Liver (tissue), 10 donors: ENCODE measurements at places on chromosomes 5 and 9. TPM values are rescaled to one million over a fixed set of nuclear protein-coding genes. Genes with fewer than 3 reads are reported as not detected.

The CDC14B gene
- total RNA-seq = 8.8 TPM

The FOXD4L6 gene
- total RNA-seq = 0.25 TPM

The WDR41 gene
- total RNA-seq = 21.2 TPM

The HTR4 gene
- 2.4 TPM for total RNA-seq

The LRRTM2 gene
- not detected for total RNA-seq

The SGCD gene
- total RNA-seq = 1.4 TPM

The TYRP1 gene
- 0.17 TPM for total RNA-seq

The RCL1 gene
- 121 TPM for total RNA-seq

- no peak for DNase-seq
- no peaks in the 10 kb centered on the region for H3K36me3 ChIP-seq
- H3K4me1 ChIP-seq = no peaks in the 10 kb centered on the region
- H3K4me3 ChIP-seq = no peak overlapping the region
- no peaks in the 10 kb centered on the region for H3K27me3 ChIP-seq
Measured at GRCh38 chr5:2442496-2443354, 308.8 kb downstream of the IRX2 start.

GRCh38 chr5:150138551-150139265 is 16.9 kb downstream of the PDGFRB start:
- H3K27ac ChIP-seq = peak overlapping the region; percentile 94
- no peak overlapping the region for H3K4me3 ChIP-seq
- no peaks in the 10 kb centered on the region for H3K27me3 ChIP-seq
- no peaks in the 10 kb centered on the region for H3K36me3 ChIP-seq
- H3K4me1 ChIP-seq = peaks cover 66% of the 10 kb centered on the region

GRCh38 chr5:100852051-100852450 is 51.0 kb downstream of the ST8SIA4 start:
- H3K4me1 ChIP-seq = no peaks in the 10 kb centered on the region
- H3K27me3 ChIP-seq = no peaks in the 10 kb centered on the region
- no peaks in the 10 kb centered on the region for H3K36me3 ChIP-seq
- H3K27ac ChIP-seq = no peak overlapping the region
- DNase-seq = no peak
- H3K4me3 ChIP-seq = no peak overlapping the region

DNA sequence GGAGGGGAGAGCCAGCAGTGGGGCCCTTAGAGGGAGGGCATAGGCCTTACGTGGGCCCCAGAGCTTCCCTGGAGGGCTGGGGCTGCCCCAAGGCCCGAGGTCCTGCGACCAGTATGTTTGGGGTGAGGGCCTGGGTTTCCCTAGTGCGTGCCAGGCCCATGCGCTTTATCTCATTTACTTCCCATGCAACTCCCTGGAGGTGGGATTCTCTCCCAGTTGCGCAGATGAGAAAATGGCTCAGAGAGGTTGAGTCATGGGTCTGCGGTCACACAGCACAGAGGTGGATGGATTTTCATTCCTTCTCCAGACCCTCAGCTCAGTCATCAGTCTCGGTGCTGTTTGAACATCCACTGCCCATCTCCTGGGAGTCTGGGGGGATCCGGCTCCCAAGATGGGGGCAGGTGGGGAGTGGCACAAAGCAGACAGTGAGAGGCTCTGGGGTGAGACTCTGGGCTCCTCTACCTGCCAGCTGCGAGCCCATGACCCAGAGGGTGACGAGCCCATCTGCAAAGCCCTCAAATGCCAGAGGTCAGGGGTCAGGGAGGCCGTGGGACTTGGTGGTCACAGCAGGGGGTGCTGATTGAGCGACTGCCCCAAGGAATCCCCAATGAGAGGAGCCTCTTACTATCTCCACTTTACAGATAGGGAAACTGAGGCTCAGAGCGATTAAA is 171.2 kb downstream of the GAPVD1 start:
- no peaks in the 10 kb centered on the region for H3K36me3 ChIP-seq
- no peak overlapping the region for H3K27ac ChIP-seq
- no peak overlapping the region for H3K4me3 ChIP-seq
- H3K4me1 ChIP-seq = no peaks in the 10 kb centered on the region
- no peaks in the 10 kb centered on the region for H3K27me3 ChIP-seq
- no peak for DNase-seq

DNA sequence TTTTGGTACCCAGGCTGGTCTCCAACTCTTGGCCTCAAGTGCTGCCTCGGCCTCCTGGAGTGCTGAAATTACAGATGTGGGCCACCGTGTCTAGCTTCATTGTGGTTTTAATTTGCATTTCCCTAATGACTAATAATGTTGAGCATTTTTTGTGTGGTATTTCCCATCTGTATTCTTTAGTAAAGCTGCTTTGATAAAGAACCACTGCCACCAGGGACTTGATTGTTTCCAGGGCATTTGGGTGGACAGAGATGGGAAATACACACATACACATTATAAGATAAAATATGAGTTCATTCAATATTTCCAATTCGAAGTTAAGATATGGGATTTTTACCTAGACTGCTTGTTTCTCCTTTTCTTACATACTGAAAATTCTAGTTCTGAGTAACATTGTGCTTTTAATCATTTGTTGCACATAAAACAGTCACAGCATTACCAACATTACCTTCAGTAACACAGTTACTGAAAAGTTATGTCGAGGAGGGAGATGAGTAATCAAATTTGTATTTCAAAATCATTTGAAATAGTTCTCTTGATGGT is 28.9 kb downstream of the HABP4 start:
- H3K4me1 ChIP-seq = no peaks in the 10 kb centered on the region
- H3K27me3 ChIP-seq = no peaks in the 10 kb centered on the region
- H3K4me3 ChIP-seq = no peak overlapping the region

DNA sequence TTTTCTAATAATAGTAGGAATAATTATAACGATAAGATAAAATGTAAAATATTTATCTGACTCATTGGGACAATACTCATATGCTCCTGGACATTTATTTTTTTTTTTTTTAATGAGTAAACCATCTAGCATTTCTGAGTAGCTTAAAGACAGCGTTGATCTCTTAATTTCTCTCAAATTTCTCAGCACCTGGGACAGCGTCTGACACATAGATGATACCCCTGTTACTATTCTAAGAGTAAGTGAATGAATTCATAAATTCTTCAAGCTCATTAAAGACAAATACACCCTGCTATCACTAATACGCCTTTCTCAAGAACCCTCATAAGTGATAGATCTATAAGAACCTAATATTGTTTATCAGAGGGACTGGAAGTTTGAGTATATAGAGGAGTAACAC is 12.0 kb upstream of the HTR4 start:
- H3K4me3 ChIP-seq = no peak overlapping the region
- no peaks in the 10 kb centered on the region for H3K4me1 ChIP-seq
- no peaks in the 10 kb centered on the region for H3K27me3 ChIP-seq

- no peaks in the 10 kb centered on the region for H3K4me1 ChIP-seq
- no peak overlapping the region for H3K27ac ChIP-seq
- H3K4me3 ChIP-seq = no peak overlapping the region
Measured at GRCh38 chr9:100554935-100555401, 22.9 kb upstream of the CAVIN4 start.

DNA sequence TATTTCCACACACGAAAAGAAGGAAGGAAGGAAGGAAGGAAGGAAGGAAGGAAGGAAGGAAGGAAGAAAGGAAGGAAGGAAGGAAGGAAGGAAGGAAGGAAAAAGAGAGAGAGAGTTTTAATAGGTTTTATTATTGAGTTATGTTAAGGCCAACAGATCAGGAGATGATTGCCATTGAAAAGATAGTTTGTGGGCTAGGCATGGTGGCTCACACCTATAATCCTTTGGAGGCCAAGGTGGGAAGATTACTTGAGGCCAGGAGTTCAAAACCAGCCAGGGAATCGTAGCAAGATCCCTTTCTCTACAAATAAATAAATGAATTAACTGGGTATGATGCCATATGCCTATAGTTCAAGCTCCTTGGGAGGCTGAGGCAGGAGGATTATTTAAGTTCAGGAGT is 877.2 kb downstream of the TLE4 start:
- no peaks in the 10 kb centered on the region for H3K36me3 ChIP-seq
- H3K4me1 ChIP-seq = no peaks in the 10 kb centered on the region
- DNase-seq = no peak
- no peaks in the 10 kb centered on the region for H3K27me3 ChIP-seq

GRCh38 chr9:108016446-108016845 is 526.9 kb upstream of the KLF4 start:
- H3K4me3 ChIP-seq = no peak overlapping the region
- DNase-seq = no peak
- H3K36me3 ChIP-seq = no peaks in the 10 kb centered on the region
- no peaks in the 10 kb centered on the region for H3K27me3 ChIP-seq

- no peaks in the 10 kb centered on the region for H3K36me3 ChIP-seq
- no peaks in the 10 kb centered on the region for H3K27me3 ChIP-seq
- no peak overlapping the region for H3K27ac ChIP-seq
- no peak for DNase-seq
- no peak overlapping the region for H3K4me3 ChIP-seq
Measured at GRCh38 chr9:35481347-35481975, 8.4 kb upstream of the RUSC2 start.

- H3K4me1 ChIP-seq = no peaks in the 10 kb centered on the region
- H3K27me3 ChIP-seq = no peaks in the 10 kb centered on the region
- H3K36me3 ChIP-seq = no peaks in the 10 kb centered on the region
- no peak overlapping the region for H3K4me3 ChIP-seq
- no peak for DNase-seq
Measured at GRCh38 chr5:16418471-16418922, 47.1 kb downstream of the ZNF622 start.

DNA sequence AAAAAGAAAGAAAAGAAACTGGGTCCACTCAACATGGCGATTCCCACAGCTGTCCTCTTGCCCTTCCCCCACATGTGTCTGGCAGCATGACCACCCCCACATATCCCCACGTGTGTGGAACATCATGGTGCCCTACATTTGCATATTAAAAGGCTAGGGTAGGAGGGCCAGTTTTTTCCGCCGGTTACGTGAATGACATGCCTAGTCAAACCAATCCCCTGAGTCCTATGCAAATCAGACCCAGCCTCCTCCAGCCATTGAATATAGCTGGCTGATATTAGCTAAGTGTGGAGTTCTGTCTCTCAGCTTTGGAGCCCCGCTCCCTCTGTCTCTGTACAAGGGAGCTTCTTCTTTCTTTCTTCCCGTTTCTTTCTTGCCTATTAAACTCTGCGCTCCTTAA is 33.0 kb upstream of the CCDC112 start:
- H3K27me3 ChIP-seq = no peaks in the 10 kb centered on the region
- no peak overlapping the region for H3K27ac ChIP-seq
- no peak for DNase-seq
- no peaks in the 10 kb centered on the region for H3K4me1 ChIP-seq
- no peaks in the 10 kb centered on the region for H3K36me3 ChIP-seq
- H3K4me3 ChIP-seq = no peak overlapping the region

DNA sequence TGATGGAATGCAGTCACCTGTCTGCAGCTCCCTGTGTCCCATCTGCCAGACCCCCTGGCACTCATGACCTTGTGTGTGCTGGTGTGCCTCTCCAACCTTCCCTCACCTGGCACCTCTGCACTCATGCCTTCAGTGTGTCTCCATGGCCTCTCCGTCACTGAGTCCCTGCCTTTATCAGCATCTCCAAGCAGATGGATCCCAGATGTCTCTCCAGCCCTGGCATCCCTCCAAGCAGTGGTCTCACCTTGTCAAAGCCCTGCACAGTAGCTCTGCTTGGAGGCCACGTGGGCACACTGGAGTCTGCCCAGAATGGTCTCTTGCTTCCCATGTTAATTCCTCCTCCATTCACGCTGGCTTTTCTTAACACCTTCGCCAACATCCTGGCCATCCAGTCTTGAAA is 84.8 kb downstream of the DAP start:
- no peaks in the 10 kb centered on the region for H3K27me3 ChIP-seq
- DNase-seq = no peak
- no peaks in the 10 kb centered on the region for H3K4me1 ChIP-seq

GRCh38 chr5:164532235-164532900 is 1026.9 kb downstream of the MAT2B start:
- no peaks in the 10 kb centered on the region for H3K27me3 ChIP-seq
- H3K4me3 ChIP-seq = no peak overlapping the region
- H3K36me3 ChIP-seq = no peaks in the 10 kb centered on the region
- H3K4me1 ChIP-seq = no peaks in the 10 kb centered on the region
- H3K27ac ChIP-seq = no peak overlapping the region

GRCh38 chr9:106596984-106597383 is 266.0 kb upstream of the ZNF462 start:
- H3K4me3 ChIP-seq = no peak overlapping the region
- H3K4me1 ChIP-seq = peaks cover 3% of the 10 kb centered on the region
- no peaks in the 10 kb centered on the region for H3K36me3 ChIP-seq
- no peak for DNase-seq
- no peak overlapping the region for H3K27ac ChIP-seq

DNA sequence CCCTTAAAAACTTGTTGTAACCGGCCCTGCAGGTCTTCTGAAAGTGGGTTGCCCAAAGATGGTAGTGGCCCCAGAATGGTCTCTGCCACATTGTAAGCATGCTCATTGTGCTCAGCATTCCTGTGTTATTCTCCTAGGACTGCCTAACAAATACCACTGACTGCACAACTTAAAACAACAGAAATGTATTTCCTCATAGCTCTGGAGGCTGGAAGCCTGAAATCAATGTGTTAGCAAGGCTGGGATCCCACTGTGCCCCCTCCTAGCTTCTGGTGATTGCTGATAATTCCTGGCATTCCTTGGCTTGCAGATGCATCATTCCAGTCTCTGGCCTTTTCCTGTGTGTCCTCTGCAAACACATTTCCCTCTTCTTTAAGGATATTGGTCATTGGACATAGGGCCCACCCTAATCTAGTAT is 3.4 kb upstream of the GCNT4 start:
- no peak for DNase-seq
- peaks cover 16% of the 10 kb centered on the region for H3K4me1 ChIP-seq
- H3K27ac ChIP-seq = no peak overlapping the region

GRCh38 chr9:95515272-95516113 is 1.3 kb downstream of the PTCH1 start:
- H3K4me3 ChIP-seq = peak overlapping the region; percentile 54
- no peak for DNase-seq
- H3K4me1 ChIP-seq = peaks cover 21% of the 10 kb centered on the region

DNA sequence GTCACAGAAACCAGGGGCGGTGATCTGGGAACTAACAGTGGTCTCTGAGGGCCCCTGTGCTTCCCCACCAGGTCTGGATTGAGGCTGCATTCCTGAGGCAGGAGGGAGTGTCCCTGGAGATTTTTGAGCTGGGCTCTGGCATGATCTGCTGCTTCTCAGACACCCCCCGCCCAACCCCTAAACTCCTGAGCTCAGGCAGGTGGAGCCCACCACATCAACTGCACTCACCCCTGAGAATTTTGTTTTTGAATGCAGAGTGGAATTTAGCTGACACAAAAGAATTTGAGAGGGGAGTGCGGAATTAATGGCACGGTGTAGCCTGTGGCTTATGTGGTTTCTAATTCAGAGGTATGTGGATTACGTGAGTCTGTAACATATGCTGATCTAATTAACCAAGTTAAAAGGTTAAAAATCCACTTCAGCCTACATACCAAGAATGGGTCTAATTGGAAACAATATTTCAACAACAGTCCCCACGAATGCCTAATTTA is 23.9 kb upstream of the CTSL start:
- H3K4me1 ChIP-seq = no peaks in the 10 kb centered on the region
- no peak for DNase-seq
- H3K36me3 ChIP-seq = peaks cover 36% of the 10 kb centered on the region
- no peaks in the 10 kb centered on the region for H3K27me3 ChIP-seq
- H3K4me3 ChIP-seq = no peak overlapping the region
- no peak overlapping the region for H3K27ac ChIP-seq

- no peaks in the 10 kb centered on the region for H3K27me3 ChIP-seq
- DNase-seq = no peak
- no peak overlapping the region for H3K4me3 ChIP-seq
- no peaks in the 10 kb centered on the region for H3K4me1 ChIP-seq
- H3K36me3 ChIP-seq = no peaks in the 10 kb centered on the region
Measured at GRCh38 chr9:4116723-4117460, 183.0 kb downstream of the GLIS3 start.

GRCh38 chr9:73151653-73152542 is at the start of gene ANXA1:
Gene ANXA1, plus strand, starts transcription at chr9:73151865. Its CDS starts 6,671 bp downstream, at chr9:73158536.
- peak within 1 kb of the TSS; percentile 41 for H3K27ac ChIP-seq
- DNase-seq = no peak
- H3K4me1 ChIP-seq = peaks cover 2% of the 10 kb centered on the region
- no peaks in the 10 kb centered on the region for H3K27me3 ChIP-seq
- H3K4me3 ChIP-seq = no peak within 1 kb of the TSS
